NCI-H1417 (cell line): ENCODE measurements at places on chromosomes 7 and 10.
A peak's percentile ranks its signal among the peaks of the same experiment; 100 is the strongest.

DNA sequence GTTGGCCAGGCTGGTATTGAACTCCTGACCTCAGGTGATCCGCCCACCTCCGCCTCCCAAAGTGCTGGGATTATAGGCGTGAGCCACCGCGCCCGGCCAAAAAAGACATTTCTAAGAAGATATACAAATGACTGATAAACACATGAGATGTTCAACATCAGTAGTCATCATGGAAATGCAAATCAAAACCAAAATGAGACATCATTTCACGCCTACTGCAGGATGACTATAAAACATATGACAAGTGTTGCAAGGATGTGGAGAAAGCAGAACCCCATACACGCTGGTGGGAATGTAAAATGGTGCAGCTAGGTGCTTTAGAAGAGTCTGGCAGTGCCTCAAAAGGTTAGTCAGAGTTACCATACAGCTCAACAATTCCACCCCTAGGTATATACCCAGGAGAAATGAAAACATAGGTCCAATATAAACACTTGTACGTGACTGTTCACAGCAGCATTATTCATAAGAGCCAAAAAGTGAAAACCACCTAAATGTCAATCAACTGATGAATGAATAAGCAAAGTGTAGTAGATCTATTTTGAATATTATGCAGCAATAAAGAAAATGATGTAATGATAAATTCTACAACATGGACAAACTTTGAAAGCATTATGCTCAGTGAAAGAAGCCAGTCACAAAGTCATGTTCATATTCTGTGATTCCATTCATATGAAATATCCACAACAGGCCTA is 24.5 kb downstream of the TMEM209 start:
- DNase-seq = no peak

- DNase-seq = peak; percentile 46
Measured at GRCh38 chr10:77711683-77712049, 74.1 kb upstream of the KCNMA1 start.

DNA sequence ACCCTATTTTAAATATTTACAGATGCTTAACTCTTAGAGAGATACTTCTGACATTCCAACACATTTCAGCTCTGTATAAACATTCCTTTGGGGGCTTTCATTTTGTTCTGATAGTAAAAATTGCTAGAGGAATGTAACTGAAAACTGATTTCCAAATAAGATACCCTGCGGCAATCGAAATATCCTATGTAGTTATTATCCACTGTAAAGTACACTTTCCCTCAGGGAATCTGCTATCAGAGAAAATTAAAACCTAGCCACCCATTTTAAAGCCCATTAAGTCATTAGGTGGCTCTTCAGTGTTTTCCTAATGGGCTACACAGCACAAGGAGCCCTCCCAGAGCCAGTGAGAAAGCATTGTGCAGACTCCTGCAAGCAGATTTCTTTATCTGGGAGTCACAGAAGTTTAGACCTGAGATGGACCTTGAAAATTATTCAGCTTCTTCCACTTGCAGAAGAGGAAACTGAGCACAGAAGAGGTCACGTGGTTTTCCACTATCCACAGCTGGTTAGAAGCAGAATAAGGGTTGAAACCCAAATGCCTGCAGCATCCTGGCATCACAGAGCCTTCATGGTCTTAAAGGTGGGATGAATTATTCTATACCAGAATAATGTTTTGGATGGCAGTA is 12.6 kb upstream of the CPVL start:
- DNase-seq = no peak

- DNase-seq = peak; percentile 19
Measured at GRCh38 chr10:23173214-23174073, 18.7 kb upstream of the PTF1A start.

DNA sequence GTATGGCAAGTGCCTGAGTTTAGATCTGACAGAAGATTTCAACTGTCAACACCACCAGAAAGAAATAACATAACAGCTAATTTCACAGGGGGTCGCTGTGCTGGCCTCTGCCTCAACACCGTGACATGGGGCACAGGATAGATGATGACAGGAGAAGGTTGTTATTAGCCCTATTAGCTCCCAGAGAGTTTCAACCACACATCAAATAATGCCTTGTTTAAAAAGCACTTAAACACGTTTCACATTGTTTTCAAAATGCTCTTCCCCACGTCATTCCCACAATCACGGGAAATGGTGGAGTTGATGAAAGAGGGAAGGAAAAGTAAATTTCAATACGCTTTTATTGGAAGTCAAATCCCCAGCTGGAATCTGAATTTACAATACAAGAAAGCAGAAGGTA is 184.7 kb downstream of the MAGI2 start:
- peak; percentile 89 for DNase-seq

GRCh38 chr10:21296575-21297355 is 228.7 kb downstream of the SKIDA1 start:
- DNase-seq = no peak

GRCh38 chr10:62587011-62587410 is 212.8 kb downstream of the ZNF365 start:
- no peak for DNase-seq

- DNase-seq = no peak
Measured at GRCh38 chr7:1234881-1235500, 2.3 kb downstream of the UNCX start.

DNA sequence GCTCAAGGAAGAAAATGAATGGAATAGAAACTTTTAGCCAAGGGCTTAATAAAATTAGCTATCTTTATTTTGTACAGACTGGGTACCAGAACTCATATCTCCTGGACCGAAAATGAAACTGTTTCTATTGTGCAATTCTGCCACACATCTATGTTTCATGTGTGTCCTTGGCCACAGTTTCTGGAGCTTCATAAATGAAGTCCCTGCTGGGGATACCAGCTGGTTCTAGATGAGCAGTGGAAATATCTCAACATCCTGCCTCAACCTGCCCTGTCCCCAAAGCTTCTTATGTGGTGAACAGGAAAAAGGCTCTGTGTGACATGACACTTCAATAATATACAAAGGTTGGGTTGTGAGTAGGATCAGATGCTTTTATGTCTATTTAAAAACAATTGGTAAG is 310.1 kb upstream of the SORCS1 start:
- DNase-seq = no peak

GRCh38 chr10:23063045-23063972 is 32.1 kb upstream of the MSRB2 start:
- DNase-seq = no peak

- no peak for DNase-seq
Measured at GRCh38 chr10:111392159-111392558, 315.3 kb downstream of the ADRA2A start.

DNA sequence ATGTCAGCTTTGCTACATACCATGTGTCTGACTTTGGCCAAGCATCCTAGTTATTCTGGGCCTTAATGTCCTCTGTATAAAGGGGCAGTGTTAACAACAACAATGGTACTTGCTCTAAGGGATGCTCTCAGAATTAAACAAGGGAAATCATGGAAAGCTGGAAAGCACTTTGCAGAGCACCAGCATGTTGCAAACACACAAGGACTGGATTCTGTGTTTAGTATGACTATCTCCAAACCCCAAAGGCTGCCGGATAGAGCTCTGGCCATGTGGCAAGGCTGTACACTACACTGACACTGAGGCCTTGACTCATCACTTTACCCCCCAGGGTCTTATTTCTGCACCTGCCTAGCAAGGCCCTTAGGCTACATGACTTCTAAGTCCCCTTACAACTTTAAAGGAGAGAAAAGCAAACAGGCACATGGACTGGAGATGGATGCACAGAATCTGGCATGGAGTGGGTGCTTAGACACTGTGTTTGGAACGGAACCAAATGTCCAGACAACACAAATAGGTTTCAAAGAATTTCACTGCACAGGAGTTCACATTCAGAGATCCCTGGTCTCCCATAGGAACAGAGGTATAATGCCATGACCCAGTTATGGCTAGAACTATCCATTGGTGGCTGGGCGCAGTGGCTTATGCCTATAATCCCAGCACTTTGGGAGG is 74.6 kb downstream of the FAM13C start:
- DNase-seq = peak; percentile 7

GRCh38 chr7:157297185-157297584 is 39.6 kb upstream of the DNAJB6 start:
- DNase-seq = no peak

DNA sequence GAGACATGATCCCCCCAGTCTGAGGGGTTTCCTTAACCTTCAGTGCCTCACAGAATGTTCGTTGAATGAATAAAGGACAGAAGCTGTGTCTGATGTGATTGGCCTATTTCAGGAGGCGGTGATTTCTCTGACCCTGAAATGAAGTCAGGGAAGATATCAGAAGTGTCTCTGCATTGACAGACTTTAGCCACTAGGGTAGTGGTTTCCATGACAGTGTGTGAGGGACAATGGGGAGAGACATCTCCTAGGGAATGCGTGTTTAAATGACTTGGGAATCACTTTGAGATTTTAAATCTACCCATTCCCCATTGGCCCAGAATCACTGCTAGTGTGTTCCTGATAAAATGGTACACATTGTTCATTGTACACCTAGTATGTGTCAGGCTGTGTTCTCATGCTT is 132.0 kb downstream of the CFAP58 start:
- no peak for DNase-seq

- DNase-seq = peak; percentile 50
Measured at GRCh38 chr7:117072620-117073118, 119.4 kb downstream of the ST7 start.

DNA sequence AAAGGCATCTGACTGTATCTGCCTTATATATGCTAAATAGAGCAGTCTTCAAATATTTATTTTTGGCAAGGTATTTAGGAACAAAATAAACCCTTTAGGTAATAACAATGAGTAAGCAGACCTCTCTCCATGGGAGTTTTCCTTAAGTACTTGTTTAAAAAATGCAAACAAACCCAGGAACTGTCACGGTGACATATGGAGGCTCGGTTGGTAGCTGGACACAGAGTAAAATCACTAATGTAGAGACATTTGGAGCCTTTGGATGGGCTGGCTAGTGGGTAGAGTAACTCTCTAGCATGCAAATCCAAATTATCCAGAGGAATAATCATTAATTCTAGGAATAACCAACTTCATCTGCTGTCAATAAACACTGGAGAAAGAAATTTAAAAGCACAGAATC is 71.6 kb upstream of the LAMB4 start:
- DNase-seq = peak; percentile 73

DNA sequence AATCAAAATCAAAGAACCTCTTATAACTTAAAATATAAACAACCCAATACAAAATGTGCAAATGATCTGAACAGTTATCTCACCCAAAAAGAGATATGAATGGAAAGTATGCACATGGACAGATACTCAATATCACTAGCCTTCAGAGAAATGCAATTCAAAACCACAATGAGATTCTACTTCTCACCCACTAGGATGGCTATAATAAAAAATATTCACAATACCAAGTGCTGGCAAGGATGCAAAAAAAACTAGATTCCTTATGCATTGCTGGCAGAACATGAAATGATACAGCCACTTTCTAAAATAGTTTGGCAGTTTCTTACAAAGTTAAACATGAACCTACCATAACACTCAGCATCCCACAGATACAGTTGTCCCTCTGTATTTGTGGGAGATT is 130.1 kb upstream of the LRRN3 start:
- DNase-seq = no peak

DNA sequence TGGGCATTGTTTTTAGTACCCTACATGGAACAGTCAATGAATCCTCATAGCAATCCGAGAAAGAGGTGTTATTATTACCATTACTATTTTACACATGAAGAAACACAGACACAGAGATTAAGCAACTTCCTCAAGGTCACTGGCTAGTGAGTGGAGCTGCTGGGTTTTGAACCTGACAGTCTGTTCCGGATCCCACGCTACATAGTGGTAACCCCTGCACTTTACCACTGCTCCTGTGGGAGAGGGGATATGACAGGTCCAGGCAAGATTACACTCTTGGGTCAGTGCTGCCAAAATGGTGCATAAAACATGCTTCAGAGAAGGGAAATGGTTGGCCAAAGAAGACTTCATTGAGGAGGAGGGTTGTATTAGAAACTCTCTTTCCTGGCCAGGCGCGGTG is 185.7 kb downstream of the XPNPEP1 start:
- DNase-seq = no peak

DNA sequence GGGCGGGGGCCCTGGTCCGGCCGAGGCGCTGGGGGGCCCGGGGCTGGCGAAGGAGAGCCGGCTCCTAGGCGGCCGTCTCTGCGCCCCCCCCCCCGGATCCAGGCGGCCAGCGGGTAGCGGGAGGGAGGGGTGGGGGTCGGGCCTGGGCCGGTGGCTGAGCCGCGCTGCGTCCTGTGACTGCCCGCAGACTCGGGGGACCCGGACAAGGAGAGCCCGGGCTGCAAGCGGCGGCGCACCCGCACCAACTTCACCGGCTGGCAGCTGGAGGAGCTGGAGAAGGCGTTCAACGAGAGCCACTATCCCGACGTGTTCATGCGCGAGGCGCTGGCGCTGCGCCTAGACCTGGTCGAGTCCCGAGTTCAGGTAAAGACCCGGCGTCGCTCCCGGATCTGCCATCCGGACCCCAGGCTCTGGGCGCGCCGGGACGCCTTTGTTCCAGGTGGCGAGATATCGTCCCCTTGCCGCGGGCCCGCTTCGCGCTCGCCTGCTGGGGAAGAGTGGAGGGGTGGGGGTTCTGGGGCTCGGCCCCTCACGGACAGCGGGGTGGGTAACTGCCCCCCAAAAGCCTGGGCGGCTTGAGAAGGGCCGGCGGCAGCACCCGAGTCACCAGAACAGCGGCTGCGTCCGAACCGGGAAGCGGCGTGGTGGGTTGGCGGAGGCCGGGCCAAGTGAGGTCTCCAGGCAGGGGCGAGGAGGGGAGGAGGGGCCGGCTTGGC is 819 bp downstream of the UNCX start:
- DNase-seq = no peak

DNA sequence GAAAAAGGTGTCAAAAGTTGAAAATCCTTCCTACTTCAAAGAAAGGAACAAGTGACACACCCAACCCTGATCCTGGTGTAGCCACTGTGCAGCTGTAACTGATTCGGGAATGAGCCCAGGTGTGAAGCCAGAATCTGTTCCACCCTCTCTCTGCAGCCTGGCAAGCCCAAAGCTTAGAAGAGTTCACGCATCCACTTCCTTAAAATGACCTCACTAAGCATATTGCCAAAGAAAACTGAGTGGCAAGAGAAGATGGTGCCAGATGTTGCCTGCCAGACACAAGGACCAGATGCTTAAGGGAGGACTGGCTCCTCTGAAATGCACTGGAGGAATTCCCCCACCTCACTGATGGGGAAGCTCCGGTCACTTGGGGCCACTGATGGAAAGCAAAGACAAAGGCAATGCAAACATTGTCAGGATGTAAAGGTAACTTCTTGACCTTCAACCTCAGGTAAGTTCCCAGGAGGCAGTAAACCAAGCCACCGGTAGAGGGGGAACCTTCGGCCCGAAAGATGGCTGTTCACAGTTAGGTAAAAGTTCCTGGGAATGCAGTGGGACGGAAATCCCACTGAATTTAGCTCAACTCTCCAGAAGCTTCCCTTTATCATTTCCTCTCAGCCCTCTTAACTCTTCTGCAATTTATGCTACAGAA is 554.9 kb downstream of the KCNMA1 start:
- DNase-seq = no peak
